ENCODE measurements at places on chromosomes 2 and 18.

- DNase-seq: no peak
These were observed 129.4 kb downstream of the RAD51AP2 start for GRCh38 chr2:17388798-17389197.

DNA sequence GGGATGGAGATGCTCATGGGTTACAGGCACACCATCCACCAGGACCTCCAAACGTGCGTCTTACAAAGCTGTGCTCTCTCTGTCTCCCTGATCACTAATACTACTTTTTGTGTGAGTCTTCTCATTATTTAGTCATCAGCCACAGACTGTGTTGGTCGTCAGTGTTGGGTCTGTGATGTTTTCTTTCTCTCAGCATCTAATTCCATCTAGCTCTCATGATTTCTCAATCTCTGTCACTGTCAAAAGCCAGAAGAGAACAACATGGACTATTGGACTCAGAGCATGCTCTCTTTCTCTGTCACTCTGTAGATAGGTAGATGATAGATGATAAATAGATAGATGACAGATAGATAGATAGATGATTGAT, 6.0 kb upstream of the ARL4C start:
- DNase-seq: no peak

GRCh38 chr2:219551441-219552381, 7.9 kb downstream of the TMEM198 start:
- no peak for DNase-seq

- DNase-seq: no peak
These were observed 14.1 kb upstream of the EML6 start for GRCh38 chr2:54709336-54709809.

DNA sequence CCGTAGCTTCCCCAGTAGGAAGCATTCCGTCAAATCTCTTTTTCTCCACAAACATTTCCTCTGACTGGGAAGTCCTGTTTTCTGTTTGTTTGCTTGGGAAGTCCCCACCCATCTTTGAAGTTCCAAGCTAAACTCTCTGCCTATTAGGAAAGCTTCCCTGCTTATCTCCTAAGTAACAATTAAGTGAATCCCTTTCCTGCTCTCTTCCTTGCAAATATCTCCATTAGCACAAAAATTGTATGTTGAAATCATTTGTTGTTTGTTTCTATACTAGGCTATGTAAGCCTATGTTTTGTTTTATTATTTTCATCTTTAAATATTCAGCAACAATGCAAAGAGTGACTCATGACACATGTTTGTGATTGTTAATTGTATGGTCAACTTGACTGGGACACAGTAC, 812.6 kb upstream of the LRATD1 start:
- no peak for DNase-seq

GRCh38 chr2:23363831-23364230, 21.1 kb upstream of the KLHL29 start:
- no peak for DNase-seq

GRCh38 chr2:163348857-163349380, 386.9 kb downstream of the FIGN start:
- DNase-seq: peak; percentile 8

GRCh38 chr2:100964681-100965169, 37.4 kb upstream of the RPL31 start:
- DNase-seq: no peak

DNA sequence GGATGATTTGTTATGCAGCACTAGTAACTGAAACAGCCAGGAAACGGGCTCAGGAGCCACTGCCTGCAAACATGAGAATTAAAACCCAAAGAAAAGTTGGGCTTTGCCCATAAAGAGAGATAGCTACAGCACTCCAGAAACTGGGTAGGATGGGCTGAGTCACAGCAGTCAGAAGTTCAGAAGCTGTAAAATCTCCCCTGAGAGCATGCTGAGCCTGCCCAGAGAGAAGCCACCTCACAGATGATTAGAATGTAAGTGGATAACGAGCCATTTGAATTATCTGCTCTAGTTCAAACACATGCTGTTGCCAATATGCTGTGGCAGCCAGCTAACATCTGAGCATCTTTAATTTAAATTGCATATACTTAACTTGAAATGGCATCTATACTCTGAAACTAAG, 388.1 kb upstream of the ACVR2A start:
- DNase-seq: no peak

- no peak for DNase-seq
These were observed 30.9 kb downstream of the MBP start for GRCh38 chr18:77101410-77102258.

- no peak for DNase-seq
These were observed 1.8 kb upstream of the SLC19A3 start for GRCh38 chr2:227719641-227720040.

- no peak for DNase-seq
These were observed 32.7 kb downstream of the TNP1 start for GRCh38 chr2:216827073-216827720.

- no peak for DNase-seq
These were observed 183.8 kb downstream of the PTPRM start for GRCh38 chr18:7750966-7751365.

DNA sequence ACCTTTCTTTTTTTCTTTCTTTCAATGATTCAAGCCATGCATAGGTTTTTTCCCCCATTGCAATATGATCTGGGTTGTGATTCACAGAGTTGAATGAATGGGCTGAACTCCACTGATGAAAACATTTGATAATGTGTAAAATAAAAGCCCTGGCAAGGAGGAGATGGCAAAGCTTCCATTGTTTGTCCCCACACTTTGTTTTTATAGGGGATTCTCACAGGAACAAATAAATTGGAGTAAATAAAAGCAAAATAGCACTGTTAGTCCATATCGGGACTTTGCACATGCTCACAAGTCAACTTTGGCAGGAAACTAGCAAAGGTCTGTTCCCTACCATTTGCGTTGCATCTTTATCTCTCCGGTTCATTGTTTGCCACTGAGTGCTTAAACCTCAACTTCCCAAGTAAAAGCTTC, 55.7 kb downstream of the MEIS1 start:
- DNase-seq: no peak

DNA sequence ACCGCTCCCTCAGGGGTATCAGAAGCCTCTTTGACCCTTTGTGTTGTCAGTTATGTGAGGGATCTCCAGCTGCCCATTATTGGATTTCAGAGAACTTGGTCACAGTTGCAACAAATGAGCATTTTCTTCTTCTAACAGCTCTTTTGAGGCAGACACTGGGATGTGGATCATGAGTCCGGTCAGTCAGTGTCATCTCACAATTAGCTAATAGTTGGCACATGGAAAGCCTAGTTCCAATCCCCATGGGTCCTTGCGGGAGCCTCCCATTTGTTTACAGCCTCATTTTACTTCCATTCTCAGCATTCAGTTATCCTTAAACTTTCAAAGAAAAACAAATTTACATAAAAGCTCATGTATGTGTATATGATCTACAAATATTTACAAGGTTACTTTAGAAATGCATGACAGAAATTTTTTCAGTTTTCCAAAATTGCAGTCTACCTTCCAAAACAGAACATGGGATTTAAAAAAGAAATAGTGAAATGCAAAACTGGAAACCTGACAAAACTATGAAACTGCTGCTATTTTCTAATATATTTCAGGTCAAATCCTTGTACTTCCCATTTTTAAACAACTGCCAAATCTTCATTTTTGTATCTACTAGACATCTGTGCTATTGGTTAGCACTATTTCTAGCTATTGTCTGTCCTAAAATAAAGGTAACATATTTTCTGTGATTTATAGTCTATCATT, 547.1 kb upstream of the ZEB2 start:
- no peak for DNase-seq

DNA sequence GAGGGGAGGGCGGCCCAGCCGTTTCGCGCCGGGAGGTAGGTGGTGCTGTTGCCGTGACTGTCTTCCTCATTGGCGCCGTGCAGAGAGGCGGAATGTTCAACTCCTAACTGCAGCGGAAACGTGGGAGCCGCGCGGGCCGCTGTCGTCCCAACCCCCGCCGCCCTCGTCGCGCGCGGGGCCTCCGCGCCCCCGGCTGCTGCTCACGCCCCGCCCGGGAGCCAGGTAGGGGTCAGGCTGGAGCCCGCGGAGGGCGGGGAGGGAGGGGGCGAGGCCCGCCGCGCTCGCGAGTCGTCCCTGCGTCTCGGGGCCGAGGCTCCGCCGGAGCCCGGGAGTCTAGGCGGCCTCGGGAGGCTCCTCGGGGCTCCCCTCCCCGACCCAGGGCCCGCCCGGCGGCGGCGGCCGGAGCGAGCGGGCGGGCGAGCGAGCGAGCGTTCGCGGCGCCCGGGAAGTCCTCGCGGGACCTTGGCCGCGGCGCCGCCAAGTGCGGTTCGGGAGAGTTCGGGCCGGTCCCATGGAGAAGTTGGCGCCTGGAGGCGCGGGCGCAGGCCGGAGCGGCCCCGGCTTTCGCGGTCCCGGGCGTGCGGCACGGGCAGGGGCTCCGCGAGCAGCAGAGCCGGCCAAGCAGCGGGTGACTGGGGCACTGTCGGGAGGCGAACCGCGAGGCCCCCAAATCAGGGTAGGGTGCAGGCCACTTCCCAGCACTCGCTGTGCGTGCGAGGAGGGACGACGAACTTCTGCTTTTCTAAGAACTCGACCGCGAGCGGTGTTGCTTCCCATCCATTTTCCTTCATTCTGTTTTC, at the start of gene MAP3K20:
Gene MAP3K20, plus strand, starts transcription at position 66 of the 800 bp plus-strand sequence. CDS start 15,186 bp downstream, outside the sequence.
- peak; percentile 57 for DNase-seq

DNA sequence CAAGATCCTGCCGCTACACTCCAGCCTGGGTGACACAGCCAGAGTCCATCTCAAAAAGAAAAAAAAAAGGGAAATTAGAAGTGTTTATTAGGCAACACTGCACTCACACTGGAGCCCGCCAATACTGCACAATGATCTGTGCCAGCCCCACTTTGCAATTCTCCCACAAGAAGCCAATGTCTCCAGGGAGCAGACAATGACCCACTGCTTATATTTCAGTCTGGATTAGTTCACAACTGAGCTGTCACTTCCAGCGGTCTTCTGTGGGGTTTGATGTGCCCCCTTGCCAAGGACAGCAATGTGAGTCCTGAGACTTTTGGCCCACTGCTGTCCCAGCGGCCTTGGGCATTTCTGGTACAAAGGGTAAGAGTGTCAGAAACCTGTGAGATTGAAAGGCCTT, 85.6 kb upstream of the PPM1B start:
- no peak for DNase-seq

GRCh38 chr2:60119778-60120177, 433.7 kb downstream of the BCL11A start:
- no peak for DNase-seq

GRCh38 chr2:177721818-177722567, 329.4 kb downstream of the AGPS start:
- DNase-seq: peak; percentile 50

GRCh38 chr2:84908948-84909713, 3.7 kb downstream of the TMSB10 start:
- DNase-seq: no peak

DNA sequence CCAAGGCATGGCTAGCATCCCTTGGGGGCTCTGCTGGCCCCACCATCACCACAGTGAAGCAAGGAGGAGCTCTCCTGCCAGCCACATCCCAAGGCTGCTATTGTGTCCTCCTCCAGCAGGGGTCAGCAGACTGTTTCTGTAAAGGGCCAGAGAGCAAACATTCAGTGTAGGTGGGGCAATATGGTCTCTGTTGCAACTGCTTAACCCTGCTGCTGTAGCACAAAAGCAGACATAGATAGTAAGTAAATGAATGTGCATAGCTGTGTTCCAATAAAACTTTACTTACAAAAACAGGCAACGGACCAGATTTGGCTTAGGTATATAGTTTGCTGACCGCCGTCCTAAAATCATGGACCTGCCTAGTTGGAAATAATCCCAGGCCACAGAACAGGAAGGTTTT, 36.4 kb upstream of the ZBTB7C start:
- DNase-seq: peak; percentile 56

DNA sequence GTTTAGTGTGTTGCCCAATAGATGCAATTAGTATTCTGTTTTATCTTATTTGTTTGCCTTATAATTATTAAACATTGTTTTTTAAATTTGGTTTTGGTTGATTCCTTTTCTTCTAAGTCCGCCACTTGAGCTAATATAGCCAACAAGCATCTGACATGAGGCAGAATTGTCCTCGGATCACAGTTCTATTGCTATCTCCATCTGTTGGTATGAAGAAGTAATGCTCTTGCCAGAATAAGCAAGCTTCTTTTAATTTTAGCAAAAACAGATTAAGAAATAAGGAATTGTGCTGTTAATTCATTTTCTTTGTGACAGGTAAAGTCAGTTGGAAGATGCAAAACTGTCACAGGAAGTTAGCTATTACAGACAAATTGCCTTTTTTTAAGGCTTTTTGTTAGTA, 54.3 kb downstream of the R3HDM1 start:
- DNase-seq: no peak

DNA sequence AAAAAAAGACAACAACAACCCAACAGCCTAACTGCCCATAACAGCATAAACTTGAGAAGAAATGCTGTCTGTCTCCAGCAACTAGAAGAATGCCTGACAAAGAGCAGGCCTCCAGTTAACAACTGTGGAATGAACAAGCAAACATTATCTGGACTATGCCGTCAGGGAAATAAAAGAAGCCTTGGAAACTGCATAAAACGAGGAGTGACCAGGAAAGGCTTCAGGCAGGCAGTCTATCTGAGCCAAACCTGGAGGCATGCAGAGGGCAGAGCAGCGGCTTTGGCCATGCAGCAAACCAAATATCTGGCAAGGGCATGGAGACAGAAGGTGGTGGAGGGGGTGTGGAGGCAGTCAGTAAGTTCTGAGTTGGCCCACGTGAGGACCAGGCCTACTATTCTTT, 11.1 kb downstream of the HES6 start:
- DNase-seq: no peak

DNA sequence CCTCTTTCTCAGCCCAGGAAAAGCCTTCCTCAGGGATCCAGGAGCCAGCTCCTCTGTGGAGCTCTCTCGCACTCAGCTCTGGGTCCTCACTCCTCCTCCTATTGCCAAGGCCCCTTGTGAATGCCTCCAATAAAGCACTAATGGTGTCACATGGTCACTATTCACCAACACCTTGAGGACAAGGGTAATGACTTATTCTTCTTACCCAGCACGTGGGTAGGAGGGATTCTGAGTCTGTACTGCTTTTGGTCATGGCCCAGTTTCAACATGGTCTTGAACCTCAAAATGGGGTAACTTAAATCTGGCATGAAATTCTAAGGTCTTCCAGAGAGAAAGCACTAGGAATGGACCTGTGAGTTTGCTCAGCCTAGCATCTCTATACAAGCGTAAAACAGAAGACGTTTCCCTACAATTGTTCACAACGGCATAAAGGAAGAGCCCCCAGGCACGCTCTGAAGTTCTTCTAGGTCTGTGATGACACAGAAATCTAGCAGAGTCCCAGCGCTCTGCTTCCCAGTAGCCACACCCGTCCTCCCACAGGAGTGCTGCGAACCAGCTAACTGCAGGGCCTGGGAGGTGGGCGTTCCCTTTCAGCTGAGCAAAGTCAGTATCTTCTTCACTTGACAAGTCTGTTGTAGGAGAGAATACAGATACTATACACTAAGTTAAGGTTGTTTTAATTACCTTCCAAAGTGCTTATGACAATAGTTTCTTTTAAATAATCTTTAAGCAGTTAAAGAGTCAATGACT, 14.6 kb upstream of the KIDINS220 start:
- peak; percentile 37 for DNase-seq

DNA sequence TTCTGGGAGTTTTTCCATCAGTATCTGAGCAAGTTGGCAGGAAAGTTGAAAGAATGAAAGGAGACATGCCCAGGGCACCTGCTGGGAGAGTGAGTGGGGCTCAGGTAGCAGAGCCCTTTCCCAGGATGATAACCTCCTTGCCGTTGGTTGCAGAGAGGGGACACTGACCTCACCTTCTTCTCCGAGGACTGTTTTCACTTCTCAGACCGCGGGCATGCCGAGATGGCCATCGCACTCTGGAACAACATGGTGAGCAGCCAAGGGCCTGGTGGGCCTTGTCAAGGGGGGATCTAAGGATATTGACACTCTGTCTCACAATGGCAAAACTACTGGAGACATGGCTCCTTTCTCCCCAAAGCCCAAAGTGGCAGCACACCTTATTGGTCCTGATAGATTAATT, 118.8 kb upstream of the PPP1CB start:
- no peak for DNase-seq

Data from HEK293T (cell line).